ENCODE measurements at places on chromosomes 3 and 15. TPM values are rescaled to one million over a fixed set of nuclear protein-coding genes. Genes with fewer than 3 reads are reported as not detected.

The SI gene
- not detected for total RNA-seq

GRCh38 chr3:158167737-158168557, 58.1 kb downstream of the RSRC1 start:
- DNase-seq, result no peak

The RLBP1 gene
- 0.52 TPM for total RNA-seq

DNA sequence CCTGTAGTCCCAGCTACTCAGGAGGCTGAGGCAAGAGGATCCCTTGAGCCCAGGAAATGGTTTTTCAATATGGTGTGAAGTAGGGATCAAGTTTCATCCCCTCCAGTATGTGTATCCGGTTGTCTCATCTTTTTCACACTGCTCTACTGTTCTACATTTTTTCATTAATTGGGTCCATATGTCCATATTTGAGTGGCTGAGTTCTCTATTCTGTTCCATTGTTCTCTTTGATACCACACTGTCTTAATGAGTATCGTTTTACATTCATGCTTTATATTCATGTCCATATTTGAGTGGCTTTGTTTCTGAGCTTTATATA, 81.6 kb upstream of the LRRFIP2 start:
- DNase-seq, result no peak
